ENCODE measurements at places on chromosomes 6 and 20.

DNA sequence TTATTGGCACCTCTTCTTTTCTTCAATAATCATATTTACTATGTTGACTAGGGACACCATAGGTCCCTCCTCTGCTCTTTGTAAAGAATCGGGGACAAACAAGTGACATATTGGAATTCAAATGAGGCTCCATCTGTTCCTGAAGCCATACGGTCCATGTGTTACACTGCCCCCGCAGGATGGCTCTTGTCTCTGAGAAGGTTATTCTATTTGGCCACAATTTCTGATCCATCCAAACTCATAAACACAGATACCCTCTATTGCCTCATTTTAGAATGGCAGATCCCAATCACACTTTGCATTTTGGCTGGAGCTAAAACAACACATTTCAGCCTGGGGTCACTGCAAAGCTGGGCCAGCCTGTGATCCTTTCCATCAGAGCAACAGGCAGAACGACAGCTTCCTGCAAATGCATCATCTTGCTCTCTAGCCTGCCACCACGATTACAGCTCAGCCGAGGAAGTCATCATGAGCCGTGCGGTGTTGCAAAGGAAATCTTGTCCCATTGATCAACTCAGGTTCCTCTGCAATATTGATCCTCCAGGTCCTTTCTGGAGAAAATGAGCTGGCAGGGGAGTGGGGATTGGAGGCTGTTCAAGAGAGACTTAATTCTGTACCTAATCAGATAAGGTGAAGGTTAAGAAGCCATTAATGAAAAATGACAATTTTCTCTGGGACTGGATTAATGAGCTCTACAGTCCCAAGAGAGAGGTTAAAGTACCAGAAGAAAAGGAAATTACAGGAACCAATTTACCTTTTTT, 73.1 kb downstream of the AGPAT4 start:
- no peaks in the 10 kb centered on the region for H3K4me1 ChIP-seq
- no peak overlapping the region for H3K27ac ChIP-seq
- H3K27me3 ChIP-seq, result no peaks in the 10 kb centered on the region
- no peaks in the 10 kb centered on the region for H3K36me3 ChIP-seq
- H3K4me3 ChIP-seq, result no peak overlapping the region

GRCh38 chr6:95574811-95575210, 2.5 kb upstream of the MANEA start:
- DNase-seq, result no peak
- no peak overlapping the region for H3K4me3 ChIP-seq
- H3K36me3 ChIP-seq, result no peaks in the 10 kb centered on the region
- no peaks in the 10 kb centered on the region for H3K27me3 ChIP-seq
- H3K4me1 ChIP-seq, result peaks cover 30% of the 10 kb centered on the region

GRCh38 chr6:30767158-30767943, 23.0 kb upstream of the IER3 start:
- H3K36me3 ChIP-seq, result no peaks in the 10 kb centered on the region
- H3K4me1 ChIP-seq, result peaks cover 24% of the 10 kb centered on the region

- H3K27ac ChIP-seq, result no peak overlapping the region
- DNase-seq, result no peak
- H3K4me1 ChIP-seq, result no peaks in the 10 kb centered on the region
- H3K4me3 ChIP-seq, result no peak overlapping the region
- H3K27me3 ChIP-seq, result no peaks in the 10 kb centered on the region
Observed at GRCh38 chr20:59574308-59574707, 30.0 kb upstream of the PHACTR3 start.

DNA sequence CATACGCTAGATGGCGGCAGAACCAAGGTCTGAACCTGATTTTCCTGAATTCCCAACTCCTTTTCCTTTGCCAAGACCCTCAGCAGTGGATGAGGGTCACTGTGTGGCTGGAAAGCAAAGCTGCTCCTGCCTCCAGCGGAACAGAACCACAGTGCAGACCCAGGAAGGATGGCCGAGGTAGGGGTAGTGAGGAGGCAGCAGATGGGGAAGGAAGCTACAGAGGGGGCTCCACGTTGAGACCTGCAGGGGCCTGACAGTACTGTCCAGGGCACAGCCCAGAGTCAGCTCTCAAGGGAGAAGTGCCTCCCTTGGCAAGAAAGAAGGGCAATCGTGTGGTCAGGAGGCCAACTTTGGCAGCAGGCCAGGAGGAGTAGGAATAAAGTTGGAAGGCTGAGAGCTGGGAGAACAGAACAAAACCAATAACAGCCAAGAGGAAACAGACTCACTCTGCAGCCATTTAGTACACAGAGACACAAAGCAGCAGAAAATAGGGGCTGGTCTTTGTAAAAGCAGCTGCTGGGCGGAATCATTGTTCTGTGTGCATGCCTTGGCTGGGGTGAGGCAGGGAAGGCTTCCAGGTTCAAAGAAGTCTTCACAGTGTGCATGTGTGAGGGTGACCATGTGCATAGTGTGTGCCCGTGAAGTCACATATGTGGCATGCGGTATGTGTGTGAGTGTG, 3.1 kb downstream of the GABRR2 start:
- H3K36me3 ChIP-seq, result no peaks in the 10 kb centered on the region
- H3K4me1 ChIP-seq, result no peaks in the 10 kb centered on the region
- no peak overlapping the region for H3K27ac ChIP-seq
- no peaks in the 10 kb centered on the region for H3K27me3 ChIP-seq

- no peak overlapping the region for H3K4me3 ChIP-seq
- H3K27ac ChIP-seq, result no peak overlapping the region
- H3K27me3 ChIP-seq, result no peaks in the 10 kb centered on the region
- no peak for DNase-seq
Observed at GRCh38 chr6:95292011-95292410, 285.3 kb upstream of the MANEA start.

DNA sequence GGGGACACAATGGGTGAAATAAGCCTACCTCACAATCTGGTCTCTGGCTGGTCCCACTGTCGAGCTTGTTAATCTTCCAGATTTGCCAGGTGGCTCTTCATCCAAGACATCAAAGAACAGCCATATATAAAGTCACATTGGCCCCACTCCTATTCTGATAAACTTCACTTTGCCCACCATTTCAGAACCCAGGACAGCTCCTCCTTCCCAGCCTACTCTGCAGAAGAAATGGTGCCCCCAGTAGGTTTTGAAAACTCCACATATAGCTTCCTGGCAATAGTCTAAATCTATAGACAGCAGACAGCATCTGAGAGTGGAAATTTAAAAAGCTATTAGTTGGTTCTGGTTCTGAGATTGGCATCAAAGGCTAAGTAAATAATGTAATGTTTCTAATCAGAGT, 143.1 kb upstream of the PCSK2 start:
- no peaks in the 10 kb centered on the region for H3K36me3 ChIP-seq
- H3K27me3 ChIP-seq, result no peaks in the 10 kb centered on the region
- DNase-seq, result no peak
- H3K4me3 ChIP-seq, result no peak overlapping the region
- H3K27ac ChIP-seq, result no peak overlapping the region

DNA sequence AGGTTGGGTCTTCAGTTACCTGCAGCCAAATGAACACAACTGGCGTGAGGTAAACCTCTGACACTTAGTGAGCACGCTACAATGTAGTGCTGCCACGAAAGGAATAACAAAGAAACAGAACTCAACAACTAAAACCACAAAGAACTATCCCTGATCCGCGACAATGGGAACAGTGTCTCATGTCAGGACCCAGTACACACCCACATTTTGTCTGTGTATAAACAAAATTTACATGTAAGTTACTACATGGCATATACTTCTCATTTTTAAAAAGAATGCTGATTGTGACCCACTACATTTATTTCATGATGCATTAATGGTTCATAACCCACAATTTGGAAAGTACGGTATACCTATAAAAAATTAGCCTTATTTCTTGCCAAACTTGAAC, 14.1 kb downstream of the FKBP1A start:
- no peak overlapping the region for H3K27ac ChIP-seq
- H3K27me3 ChIP-seq, result no peaks in the 10 kb centered on the region
- peaks cover 63% of the 10 kb centered on the region for H3K4me1 ChIP-seq
- DNase-seq, result no peak

DNA sequence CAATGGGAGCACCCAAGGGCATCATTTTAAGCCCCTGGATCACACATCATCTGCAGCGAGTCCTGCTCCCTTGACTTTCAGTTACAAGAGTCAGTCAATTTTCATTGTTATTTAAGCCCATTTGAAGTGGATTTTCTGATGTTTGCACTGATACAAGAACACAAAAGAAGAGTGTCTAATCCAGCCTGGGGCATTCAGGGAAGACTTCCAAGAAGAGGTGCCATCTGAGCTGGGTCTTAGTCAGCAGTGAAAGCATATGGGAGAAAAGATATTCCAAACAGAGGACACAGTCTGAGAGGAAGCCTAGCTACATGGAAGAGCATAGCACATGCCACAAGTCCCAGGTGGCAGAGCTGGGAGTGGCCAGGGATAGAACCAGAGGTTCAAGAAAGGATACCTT, 10.4 kb upstream of the FOXP4 start:
- no peaks in the 10 kb centered on the region for H3K36me3 ChIP-seq
- no peak overlapping the region for H3K27ac ChIP-seq
- H3K4me1 ChIP-seq, result peaks cover 16% of the 10 kb centered on the region
- H3K4me3 ChIP-seq, result no peak overlapping the region
- no peaks in the 10 kb centered on the region for H3K27me3 ChIP-seq
- DNase-seq, result no peak

DNA sequence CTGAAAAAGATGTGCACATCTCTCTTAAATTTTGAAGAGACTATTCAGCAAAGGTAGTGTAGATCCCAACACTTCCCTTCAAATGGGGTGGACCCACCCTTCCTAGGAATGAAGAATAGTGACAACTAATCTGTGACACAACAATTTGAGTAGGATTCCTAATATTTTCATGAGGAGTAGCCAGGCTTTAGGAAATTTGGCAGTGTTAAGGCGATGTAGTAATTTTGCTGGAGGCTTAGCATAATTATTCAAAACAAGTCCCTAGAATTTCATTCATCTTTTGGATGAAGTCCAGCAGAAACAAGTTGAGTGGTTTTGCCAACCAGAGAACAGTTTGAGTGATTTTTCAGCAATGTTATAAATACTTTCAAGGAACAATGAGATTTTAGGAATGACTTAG, 52.4 kb downstream of the ELOVL4 start:
- no peak overlapping the region for H3K27ac ChIP-seq
- no peaks in the 10 kb centered on the region for H3K4me1 ChIP-seq
- no peak overlapping the region for H3K4me3 ChIP-seq
- no peak for DNase-seq

- no peaks in the 10 kb centered on the region for H3K4me1 ChIP-seq
- no peaks in the 10 kb centered on the region for H3K27me3 ChIP-seq
- no peak overlapping the region for H3K4me3 ChIP-seq
Observed at GRCh38 chr6:7933794-7934193, 23.2 kb upstream of the TXNDC5 start.

GRCh38 chr20:59788196-59788735, 145.2 kb downstream of the SYCP2 start:
- no peaks in the 10 kb centered on the region for H3K4me1 ChIP-seq
- no peaks in the 10 kb centered on the region for H3K36me3 ChIP-seq
- H3K4me3 ChIP-seq, result no peak overlapping the region
- no peak overlapping the region for H3K27ac ChIP-seq

- no peak for DNase-seq
- H3K4me1 ChIP-seq, result peaks cover 5% of the 10 kb centered on the region
- no peak overlapping the region for H3K4me3 ChIP-seq
Observed at GRCh38 chr6:6722195-6722594, 133.7 kb downstream of the LY86 start.
